Stimulated activated CD8-positive, alpha-beta memory T cell treated with anti-CD3 and anti-CD28 coated beads, Interleukin-4, amount 100 ng/mL, for 4 hours (primary cell): ENCODE measurements at places on chromosomes 12 and 14.

DNA sequence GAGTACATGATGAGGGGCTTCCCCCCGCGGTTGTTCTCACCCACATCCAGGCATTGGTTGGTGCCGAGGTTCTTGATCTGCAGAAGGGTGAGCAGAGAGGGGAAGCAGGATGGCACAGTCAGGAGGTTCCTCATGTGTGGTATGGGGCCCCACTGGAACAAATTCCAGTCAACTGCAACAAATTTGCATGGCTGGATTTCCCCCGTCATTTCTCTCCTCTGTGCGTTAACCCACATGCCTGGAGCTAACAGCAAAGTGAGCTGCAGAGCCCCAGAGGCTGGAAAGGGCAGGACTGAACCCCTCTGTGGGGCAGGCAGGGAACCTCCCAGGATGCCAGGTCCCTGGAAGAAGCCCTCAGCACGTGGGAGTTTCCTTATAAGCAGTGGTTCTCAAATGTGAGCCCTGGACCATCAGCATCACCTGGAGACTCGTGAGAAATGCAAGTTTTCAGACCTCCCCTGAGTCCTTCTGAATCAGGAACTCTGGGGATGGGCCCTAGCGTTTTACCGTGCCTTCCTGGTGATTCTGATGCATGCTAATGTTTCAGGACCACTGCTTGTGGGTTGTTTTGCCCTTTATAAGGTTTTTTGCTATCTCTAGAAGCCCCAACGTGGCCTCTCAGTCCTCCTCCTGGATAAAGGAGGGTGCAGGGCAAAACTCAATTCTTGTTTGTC lies 11.0 kb upstream of the CELA1 start:
- no peak for DNase-seq

DNA sequence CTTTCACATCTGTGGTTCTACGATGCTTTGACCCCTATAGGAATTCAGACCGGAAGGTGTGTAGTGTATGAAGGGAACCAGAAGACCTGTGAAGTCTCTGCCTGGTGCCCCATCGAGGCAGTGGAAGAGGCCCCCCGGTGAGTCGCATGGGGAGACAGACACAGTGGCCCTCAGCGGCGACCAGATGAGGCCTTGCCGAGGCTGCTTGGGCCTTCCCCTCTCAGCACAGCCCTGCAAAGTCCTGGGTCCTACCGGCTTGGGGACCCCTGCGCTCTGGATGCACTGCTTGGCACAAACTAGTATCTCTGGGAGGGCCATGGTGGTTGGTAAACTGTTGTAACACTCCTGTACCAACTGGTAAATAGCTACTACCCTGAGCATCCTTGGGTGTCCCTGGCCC lies 29.7 kb downstream of the P2RX7 start:
- no peak for DNase-seq

- no peak for DNase-seq
Observed at GRCh38 chr12:5923751-5924150, 21.3 kb downstream of the ANO2 start.

GRCh38 chr12:89216211-89216952 lies 135.9 kb downstream of the DUSP6 start:
- DNase-seq: no peak

DNA sequence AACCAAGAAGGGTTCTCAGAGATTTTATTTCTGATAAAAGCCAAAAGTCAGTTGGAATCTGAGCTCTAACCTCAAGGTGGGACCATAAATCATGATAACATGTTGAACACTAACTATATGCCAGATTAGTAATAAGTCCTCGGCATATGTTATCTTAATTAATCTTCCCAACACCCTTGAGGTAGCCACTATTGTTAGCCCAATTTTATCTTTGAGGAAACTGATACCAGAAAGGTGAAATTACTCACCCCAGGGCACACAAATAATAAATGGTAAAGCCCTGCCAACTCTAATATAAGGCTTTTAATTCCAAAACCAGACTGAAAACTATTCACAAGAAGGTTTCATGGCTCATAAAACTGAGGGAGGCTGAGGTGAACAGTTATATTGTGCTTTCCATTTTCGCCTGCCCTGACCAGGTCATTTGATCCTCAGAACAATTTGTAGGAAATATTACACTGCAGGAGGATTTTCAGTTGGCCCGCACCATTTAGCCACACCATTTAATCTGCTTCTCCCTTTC lies 16.1 kb upstream of the NUAK1 start:
- DNase-seq: no peak

DNA sequence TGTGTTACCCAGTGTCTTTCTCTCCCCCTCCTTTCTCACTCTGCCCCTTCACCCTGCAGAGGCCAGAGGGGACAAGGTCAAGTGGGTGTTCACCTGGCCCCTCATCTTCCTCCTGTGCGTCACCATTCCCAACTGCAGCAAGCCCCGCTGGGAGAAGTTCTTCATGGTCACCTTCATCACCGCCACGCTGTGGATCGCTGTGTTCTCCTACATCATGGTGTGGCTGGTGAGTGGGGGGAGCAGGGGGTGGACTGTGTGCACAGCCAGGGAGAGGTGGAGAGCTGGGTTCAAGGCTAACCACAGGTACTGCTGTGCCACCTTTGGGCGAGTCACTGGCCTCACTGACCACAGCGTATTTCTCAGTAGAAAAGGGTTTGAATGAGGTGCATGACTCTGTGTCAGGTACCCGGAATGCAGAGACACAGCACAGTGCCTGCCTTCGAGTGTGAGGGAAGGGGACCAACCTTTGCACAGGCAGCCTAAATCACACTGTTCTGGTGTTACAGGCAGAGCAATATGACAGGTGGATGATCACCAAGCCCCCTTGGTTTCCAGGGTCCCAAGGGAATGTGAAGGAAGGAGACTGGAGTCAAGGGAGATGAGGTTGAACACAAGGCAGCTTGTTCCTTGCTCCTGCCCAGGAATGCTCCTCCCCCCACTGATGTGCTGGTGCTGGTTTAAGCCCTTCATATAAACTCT lies 30.8 kb upstream of the RIN3 start:
- DNase-seq: no peak

DNA sequence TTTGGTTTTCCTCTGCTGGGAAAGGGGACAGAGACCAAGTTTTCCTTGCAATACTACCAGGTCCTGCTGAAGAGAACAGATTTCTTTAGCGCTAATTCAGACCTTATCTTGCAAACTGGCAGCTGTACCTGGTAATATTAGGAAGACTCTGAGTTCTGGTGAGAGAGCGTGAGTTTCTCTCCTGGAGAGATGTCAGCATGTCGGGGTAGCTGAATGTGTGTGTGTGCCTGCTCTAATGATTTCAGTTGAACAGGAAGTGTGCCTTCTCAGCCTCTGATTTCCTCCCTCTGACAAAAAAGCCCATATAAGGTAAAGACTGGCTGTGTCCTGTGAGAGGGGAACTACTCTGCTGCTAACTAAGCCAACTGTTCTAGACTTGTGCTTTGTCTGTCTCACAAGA lies 10.3 kb upstream of the ERP27 start:
- DNase-seq: no peak
